ENCODE measurements at places on chromosomes 3 and 15.

DNA sequence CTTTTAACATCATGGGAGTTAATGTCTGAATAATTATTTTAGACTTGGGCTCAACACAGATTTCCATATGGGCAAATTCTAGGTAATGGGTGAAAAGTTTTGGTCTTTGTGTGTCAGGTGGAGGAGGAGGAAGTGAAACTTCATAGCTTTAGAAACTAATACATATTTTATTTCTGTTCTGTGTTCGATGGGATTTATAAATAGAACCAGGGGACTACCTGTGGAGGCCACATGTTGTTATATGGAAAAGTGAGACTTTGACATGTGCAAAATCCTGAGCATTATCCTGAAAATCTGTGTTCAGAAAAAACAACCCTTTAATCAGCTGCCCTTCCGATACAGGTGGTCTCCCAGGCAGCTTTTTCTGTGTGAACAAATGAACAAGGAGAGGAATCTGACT lies 209.5 kb downstream of the SOX2 start:
- DNase-seq, result no peak

DNA sequence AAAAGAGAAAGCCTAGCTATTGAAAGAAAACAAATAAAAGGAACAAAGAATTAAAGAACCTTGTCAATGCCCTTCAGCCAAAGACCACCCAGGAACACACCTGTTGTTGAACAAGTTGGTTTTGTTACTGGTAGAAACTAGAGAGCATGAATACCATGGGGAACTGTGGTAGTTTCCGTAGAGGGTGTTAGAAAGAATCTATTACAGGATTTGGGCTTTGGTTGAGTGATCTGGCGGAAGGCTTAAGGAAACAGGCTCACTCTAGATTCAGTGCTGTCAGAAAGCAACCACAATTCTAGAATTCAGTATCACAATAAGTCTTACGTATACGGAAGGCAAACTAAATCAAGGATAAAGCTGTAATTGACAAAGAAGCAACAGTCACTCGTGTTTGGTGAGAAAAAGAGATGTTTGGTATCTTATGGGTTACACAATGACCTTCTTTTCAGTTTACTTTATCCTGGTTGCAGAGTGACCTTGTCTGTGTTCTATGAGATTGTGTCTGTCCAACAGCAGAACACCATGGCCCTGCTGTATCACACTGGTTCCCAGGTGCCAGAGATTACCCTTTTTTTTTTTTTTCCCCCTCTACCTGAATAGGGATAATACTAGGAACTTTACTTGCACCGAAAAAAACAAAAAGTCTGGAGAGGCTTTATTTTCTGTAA lies 265.9 kb downstream of the SHQ1 start:
- DNase-seq, result no peak

DNA sequence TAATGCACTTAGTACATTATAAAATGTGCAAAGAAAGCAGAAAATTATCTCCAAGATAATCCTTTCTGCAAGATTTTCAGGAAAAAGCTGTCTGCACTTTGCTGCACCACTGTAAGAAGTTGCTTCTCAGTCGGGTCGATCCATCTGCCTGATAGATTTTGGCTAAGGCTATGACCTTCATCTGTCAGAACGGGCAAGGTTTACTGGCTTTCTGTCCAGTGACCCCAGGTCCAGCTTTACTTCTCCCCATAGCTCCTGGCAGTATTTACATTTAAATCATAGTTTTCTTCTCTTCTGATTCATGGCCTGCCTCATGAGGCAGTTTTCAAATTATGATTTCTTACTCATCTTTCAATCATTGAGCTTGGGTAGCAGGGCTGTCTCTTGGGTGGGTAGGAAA lies 422.7 kb downstream of the EPHB1 start:
- DNase-seq, result no peak

DNA sequence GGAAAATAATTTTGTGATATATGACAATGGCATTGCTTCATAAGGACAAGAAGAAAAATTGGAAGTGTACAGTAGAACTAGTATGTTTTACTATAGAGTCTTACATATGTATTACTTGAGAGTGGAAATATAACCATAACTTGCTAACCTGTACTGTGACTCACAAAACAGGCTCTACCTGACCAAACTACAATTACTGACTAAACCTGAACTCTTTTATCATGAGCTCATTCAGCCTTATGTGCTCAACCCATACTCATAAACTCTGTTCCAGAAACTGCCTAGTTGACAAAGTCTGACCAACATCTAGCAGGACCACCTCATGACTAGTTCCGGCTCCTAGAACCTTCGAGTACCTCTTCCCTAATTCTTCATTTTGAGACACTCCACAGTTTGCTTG lies 6.3 kb downstream of the CDIN1 start:
- no peak for DNase-seq

GRCh38 chr3:29515451-29515850 lies 234.6 kb downstream of the RBMS3 start:
- no peak for DNase-seq

DNA sequence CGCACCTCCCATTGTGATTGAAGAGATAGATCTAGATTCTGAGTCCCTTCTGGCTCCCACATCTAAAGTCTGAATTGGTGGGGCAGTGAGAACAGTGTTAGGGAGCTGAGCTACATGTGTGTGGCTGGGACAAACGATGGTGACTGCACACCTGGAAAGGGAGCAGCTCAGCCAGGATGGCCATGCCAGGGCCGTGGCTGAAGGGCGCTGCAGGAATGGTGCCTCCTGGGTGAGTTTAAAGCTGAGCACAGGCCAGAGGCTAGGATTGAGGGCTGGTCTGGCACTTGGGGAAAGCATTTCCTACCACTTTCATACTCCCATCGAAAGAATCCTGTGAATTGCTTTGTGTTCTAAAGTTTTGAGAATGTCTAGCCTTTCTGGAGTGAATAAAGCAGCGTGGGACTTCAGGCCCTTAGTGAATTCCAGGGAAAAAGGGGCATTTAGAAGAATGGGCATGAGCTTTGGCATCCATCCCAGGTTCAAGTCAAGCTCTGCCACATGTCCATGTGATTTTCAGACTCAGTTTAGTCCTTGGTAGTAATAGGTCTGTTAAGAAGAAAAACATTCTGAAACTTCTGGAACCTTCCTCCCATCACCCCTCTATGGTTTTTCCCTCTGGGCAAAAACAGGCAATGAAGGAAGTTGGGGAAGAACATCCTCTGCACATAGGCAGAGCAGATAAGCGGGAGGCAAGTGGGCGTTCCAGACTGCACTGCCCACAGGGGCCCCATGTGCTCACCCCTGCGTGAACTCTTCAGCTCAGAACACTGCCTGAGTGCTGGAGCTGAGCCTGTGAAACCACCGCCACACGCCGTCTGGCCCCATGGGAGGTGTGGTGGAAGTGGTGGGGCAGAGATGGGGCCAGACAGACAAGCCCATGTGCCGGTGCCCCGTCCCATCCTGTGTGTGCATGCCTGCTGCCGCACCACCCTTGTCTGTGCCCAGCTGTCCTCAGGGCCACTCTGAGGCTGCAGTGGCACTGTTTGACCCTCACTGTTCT lies 12.9 kb upstream of the CPNE9 start:
- no peak for DNase-seq

DNA sequence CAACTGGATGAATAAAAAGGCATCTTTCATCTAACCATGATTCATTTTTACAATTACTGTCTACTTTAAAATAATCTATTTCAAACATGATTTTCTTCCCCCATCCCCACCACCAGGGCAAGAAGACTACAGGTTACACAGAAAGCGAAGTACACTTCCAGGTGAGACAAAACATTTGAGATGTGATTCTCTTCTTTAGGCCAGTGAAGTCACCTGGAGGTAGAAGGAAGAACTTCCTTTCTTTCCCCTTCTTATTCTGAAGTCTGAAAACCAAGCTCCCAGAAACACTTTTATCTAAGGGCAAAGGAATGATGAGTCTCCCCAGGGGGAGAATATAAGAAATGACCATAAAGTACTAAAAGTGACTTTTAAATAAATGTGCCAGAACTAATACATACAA lies 36.7 kb downstream of the SHQ1 start:
- no peak for DNase-seq

DNA sequence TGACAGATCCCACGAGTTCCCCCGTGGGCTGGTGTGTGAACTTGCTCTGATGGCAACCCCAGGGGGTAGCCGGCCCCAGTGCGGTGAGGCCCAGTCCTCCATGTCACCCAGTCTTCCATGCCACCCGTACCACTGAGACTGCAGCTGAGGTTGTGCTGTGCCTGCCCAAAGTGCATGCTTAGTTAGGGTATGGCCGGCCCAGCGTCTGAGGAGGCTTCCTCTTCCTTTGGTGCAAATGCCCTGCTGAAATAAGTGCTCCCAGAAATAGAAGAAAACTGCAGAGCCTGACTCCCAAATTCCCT lies 31.5 kb downstream of the MGLL start:
- no peak for DNase-seq

DNA sequence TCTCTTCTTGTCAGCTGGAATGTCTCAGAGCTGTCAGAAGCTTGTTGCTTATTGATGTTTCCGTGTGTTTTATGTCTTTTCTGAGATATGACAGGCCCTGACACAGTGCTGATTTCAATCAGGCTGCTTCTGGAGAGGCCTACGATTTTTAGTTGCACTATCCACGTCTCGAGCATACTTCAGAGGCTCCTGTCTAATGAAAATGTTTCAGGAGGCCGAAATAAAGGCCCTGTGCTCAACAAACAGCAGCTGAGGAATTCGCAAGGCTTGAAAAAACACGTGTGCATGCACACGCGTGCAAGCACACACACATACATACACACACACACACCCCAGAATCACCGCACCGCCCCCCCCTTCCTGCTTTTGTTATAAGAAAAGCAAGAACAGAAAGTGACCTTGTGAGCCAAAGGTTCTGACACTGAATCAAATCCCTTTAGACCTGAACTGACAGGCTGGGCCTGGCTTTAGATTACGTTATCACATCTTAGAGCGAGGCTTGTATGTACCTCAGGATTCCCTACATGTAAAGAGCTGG lies 296.6 kb downstream of the NR2F2 start:
- DNase-seq, result no peak

DNA sequence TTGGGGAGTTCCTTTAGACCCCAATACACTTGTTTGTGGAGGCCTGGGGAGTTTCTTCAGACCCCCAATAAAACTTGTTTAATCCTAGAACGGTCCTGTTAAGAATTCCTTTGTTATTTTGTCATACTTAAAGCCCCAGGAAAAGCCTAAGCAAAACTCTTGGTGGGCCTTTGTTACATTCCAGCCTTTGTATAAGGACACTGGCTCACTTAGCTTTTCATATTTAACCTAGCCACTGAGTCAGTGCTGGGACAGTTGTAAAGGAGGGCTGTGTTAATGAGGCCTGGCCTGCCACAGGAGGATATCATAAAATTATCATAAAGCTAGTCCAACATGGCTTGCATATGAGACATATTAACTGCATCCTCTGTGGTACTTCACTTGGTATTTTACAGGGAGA lies 760.1 kb downstream of the ZNF385D start:
- DNase-seq, result no peak

GRCh38 chr15:96270581-96271172 lies 59.8 kb upstream of the NR2F2 start:
- DNase-seq, result no peak

- DNase-seq, result no peak
These were observed 76.3 kb upstream of the ICE2 start for GRCh38 chr15:60555291-60555690.

- DNase-seq, result no peak
These were observed 19.9 kb upstream of the LRRC58 start for GRCh38 chr3:120369037-120369467.

- DNase-seq, result no peak
These were observed 87.7 kb downstream of the KCNAB1 start for GRCh38 chr3:156207802-156208685.

DNA sequence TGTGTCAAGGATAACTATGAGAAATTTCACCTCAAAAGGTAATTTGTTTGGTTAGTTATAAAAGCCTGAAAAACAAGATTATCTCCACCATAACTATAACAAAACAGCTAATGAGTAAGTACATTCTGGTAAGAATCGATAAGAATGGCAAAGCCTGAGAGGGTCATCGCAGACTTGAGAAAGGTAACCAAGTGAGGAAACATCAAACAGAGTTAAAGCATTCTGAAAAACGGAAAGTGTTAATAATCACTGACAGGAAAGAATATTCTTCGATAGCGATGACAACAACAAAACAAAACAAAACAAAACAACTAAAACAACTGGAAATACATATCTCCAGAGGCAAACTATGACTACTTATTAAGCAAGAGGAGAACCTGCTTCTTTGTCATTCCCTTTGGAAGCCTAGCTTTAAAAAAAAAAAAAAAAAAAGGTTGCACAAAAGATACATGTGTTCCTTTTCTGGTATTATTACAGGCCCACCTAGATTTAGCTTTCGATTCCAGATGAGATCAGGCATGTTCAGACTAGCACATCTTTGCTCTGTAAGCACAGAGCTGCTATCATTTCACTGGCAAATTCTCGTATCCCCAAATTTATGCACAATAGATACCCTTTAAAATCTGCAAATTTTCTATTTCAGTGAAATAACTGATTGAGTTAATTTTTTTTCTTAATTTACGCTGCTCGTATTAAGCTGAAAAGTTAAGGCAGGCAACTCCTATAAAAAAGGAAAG lies 155.6 kb downstream of the TIGIT start:
- DNase-seq, result no peak

GRCh38 chr3:179148616-179149405 lies 654 bp downstream of the PIK3CA start:
- no peak for DNase-seq

DNA sequence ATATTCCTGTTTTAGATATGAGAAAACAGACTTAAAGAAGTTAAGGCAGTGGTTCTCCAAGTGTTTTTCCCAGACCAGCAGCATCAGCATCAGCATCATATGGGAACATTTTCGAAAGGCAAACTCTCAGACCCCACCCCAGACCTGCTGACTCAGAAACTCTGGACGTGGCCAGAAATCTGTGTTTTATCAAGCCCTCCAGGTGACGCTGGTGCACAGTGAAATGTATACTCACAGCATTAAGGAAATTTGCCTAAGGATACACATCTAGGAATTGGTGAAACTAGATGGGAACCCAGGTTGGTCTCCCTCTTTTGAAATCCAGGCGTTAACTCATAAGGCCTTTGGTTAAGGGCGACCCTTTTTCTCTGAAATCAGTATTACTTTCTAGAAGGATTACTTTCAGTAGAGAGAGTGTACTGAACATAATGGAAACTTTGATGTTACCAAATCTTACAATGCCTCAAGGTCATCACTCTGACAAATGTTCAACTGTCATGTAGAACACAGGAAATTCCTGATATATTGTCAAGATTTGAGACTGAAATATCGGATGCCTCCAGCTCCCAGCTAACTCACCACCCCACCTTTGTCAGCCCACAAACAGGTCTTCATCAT lies 910.2 kb downstream of the ROBO1 start:
- DNase-seq, result no peak

DNA sequence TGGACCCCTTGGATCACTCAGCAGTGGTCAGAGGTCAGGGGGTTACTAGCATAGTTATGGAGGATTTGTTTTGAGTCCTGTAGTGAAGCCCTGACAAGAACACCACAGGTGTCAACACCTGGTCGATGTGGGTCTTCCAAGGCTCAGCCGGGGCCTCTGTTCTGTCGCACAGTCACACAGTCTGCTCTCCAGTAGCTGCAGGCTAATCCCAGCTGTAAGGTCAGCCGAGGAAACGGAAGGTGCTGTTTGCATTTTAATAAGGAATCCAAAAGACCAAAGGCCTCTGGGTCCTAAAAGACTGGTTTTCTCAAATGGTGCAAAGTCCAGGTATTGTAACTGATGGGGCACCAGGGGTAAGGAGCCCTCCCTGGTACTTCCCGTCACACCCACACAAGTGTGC lies 71.7 kb downstream of the RPLP1 start:
- no peak for DNase-seq

Data from cerebellar nuclear complex (tissue), 1 donor.